ENCODE measurements at places on chromosomes 16 and 17.

DNA sequence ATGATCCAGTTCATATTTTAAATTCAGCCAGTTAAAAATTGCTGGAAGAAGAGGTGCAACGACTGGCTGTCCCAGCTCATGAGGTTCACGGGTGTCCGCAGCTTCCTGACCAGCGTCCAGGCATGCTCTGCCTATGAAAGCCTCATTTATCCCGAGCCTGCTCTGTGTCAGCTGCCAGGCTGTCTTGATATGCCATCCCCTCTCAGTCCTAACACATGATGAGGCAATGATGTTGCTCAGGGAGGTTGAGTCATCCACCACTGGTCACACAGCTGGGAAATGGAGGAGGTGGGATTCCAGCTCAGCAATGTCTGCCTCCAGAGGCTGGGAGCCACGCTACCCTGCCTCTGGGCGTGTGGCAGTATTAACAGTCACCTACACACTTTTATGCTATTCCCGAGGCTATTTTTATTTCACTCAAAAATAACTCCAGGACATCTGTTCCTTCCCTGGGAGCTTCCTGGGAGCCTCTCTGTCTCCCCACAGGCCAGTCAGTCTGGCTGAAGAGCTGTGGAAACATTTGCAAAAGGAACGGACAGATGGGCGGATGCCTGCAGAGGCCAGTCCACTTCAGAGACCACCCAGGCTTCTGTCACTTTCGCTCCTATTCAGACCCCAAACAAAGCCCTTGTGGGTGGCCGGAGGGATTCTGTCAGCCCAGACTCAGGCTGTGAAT lies 22.5 kb downstream of the RAB11FIP4 start:
- DNase-seq = peak; percentile 54

- DNase-seq = no peak
Observed at GRCh38 chr16:892536-893255, 78.1 kb downstream of the LMF1 start.

DNA sequence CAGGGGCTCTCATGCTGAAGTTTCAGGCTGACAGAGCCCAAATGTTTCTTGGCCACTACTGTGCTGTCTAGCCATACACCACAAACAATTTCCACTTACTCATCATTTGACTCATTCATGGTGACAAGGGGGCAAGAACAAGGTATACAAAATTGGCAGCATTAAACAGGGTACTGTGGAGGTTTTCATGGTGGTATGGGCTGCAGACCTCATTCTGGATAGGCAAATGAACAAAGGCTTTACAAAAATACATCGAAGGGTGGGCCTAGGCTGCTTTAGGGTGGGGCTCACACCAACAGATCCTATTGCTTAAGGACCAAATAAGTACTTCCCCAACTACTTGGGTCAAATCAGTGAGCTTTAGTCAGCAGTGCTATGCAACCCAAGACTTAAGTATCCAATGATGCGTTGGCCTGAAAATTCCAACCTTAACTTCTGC lies 53.0 kb downstream of the N4BP1 start:
- DNase-seq = peak; percentile 12

DNA sequence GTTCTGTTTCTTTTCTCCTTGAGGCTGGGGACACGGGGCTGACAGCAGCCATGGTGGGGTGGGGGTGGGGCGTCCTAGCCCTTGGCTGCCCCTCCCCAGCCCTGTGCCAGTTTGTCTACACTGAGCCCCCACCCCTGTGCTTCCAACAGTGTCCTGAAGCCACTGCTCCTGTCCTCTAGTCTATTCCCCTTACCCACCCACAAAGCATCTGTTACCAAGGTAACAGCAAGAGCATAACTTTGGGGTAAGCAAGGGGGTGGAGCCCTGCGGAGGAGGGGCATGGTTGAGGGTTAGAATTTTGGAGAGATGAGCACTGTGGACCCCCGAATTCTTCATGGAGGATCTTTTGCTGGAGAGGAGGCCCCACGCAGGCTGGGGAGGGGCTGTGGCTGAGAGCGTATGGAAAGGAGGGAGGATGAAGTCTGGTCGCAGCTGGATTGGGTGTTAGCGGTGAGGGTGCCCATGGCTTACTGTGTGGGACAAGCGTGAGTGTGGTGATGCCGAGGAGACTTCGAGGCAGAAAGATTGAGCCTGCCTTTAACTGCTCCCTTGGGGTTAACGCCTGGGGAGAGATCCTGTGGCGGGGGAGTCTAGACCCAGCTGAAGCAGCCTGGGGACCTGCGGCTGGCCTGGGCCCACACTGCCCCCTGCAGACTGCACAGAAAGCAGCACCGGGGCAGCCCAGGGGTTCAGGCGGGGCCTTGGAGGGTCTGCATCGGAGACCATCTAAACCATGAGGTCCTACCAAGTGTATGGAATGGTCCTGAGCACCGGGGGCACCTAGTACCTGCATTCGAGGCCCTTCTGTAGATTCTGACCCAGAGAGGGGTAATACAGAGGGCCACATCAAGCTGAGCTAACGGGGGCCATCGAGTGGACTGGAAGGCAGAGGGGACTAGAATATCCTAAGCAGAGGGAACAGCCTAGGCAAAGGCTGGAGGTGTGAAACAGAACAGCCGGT lies 6.1 kb upstream of the STAC2 start:
- peak; percentile 42 for DNase-seq

DNA sequence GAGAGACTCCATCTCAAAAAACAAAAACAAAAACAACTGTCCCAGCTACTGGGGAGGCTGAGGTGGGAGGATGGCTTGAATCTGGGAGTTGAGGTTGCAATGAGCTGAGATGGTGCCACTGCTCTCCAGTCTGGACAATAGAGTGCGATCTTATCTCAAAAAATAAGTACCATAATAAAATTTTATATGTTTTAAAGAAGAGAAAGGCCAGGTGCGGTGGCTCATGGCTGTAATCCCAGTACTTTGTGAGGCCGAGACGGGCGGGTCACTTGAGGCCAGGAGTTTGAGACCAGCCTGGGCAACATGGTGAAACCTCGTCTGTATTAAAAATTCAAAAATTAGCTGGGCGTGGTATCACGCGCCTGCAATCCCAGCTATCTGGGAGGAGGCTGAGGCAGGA lies 11.4 kb downstream of the RPUSD1 start:
- no peak for DNase-seq

GRCh38 chr16:20879175-20880040 lies 20.8 kb downstream of the DCUN1D3 start:
- no peak for DNase-seq

- DNase-seq = no peak
Observed at GRCh38 chr16:5715155-5715554, 617.6 kb upstream of the EEF2KMT start.

- DNase-seq = no peak
Observed at GRCh38 chr16:64711596-64711995, 410.3 kb downstream of the CDH11 start.
